ENCODE measurements at places on chromosomes 3 and 15.

- no peak for DNase-seq
Measured at GRCh38 chr15:91947293-91947679, 93.8 kb downstream of the SLCO3A1 start.

DNA sequence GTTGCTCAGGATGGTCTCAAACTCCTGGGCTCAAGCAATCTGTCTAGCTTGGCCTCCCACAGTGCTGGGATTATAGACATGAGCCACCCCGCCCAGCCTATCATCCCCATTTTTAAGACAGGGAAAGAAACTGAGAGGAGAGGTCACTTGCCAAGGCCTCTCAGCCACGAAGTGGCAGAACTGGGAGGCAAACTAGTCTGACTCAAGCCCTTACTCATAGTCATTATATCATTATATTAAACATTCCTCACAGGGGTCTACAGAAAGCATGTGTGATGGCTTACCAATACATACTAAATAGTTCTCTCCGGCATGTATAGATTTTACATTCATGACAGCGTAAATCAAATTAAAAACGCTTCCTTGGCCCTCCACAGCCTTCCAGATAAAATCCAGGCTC lies 62.0 kb upstream of the ZBTB38 start:
- DNase-seq: no peak

DNA sequence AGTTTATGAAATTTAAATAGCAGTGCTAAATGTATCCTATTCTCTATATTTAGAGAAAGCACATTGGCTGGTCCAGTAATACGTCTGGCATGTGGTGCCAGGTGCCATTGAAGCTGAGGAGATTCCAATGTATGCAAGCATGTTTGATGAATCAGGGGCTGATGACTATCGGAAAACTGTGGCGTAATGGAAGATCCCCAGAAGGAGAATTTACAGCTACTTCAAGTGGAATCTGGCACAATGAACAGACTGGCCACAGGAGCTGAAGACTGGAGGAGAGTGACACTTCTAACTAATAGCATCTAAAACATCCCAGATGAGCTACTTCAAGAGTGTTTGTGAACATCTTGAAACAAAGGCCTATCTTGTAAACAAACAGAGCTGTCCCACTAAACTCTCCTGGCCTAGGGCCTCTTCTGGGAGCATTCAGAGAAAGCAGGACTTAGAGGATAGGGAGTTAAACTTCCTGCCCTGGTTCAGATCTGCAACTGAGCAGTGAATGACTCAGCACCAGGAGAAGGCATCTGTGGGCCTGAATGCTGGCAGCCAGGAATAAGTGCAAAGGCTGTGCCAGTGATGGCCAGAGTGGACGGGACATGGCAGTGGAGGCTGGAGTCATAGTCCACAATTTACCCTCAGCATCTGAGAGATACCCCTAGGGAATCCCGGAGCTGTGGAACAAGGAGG lies 15.2 kb upstream of the ACTC1 start:
- no peak for DNase-seq

DNA sequence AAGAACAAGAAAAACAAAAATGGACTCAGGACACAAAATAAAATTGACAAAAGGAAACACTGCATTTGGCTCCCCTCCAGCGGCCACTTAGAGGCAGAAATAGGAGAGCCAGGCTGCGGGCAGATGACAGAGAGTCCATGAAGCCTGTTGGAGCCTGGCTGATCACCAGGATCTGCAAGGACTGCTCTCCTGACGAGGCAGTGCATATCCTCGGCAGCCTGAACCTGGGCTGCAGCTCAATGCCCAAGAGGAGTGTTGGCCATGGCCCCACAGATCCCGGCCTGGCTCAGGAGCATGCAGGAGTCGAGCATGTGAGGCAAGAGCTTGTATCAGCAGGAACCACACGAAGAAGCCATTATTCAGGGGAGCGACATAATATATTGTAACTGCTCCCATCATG lies 199.8 kb downstream of the STT3B start:
- no peak for DNase-seq

DNA sequence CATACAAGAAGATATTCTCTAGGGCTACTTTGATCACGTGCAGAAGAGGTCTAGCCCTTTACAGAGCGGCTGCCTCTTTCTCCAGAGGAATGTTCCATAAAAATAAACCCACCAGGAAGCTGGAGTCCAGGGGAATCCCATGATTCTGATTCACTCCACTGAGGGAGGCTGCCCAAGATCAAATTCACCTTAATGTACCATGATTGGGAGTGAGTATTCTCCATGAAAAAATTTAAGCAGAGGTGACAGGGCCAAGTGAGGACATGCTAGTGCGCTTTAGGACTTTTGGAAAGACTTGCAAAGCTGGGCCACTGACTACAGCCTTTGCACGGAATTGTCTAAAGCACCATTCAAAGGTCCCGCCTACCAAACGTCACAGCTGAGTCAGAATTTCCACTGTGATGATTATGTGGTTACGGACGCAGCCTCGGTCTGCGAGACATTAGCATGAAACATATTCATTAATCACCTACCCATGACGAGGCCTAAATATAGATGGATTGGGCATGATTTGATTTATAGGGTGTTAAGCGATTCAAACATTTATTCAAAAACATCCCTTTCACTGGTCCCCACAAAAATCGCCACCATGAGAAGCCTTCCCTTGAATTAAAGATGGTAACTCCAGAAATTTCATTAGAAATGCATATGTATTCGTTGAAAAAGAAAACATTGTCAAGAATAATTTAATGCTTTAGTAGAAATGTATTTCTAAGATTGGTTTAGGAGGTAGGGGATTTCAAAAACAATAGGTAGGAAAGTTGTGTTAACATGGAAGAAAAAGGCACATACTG lies 152.6 kb downstream of the GREM1 start:
- peak; percentile 18 for DNase-seq

DNA sequence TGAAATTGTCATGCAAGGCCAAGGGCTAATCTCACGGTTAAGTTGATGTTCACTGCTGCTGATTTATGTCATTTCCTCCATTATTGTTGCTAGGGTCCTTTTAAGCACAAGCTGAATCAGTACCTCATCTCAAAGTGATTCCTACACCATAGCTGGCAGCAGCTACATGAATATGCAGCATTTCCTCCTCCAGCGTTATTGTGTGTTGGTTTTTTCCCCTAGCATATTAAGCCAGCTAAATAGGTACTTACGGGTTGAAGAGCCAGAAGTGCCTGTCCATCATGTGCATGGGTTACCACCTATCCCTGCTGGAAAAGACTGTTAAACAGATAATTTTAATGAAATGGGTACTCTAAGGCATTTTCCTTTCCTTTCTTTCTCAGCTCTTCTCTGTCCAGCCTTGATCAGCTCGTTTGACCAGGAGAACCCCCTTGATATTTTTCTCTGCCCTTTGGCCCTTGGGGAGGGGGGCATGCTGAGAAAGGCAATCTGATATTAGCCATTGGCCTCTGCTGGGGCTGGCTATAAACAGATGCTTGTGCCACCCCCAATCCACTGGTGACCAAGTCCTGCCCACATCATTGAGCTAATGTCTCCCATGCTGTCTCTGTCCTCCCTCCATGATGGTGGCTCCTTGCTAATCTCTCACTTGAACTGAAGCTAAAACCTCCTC lies 115.6 kb upstream of the PLXNA1 start:
- no peak for DNase-seq

DNA sequence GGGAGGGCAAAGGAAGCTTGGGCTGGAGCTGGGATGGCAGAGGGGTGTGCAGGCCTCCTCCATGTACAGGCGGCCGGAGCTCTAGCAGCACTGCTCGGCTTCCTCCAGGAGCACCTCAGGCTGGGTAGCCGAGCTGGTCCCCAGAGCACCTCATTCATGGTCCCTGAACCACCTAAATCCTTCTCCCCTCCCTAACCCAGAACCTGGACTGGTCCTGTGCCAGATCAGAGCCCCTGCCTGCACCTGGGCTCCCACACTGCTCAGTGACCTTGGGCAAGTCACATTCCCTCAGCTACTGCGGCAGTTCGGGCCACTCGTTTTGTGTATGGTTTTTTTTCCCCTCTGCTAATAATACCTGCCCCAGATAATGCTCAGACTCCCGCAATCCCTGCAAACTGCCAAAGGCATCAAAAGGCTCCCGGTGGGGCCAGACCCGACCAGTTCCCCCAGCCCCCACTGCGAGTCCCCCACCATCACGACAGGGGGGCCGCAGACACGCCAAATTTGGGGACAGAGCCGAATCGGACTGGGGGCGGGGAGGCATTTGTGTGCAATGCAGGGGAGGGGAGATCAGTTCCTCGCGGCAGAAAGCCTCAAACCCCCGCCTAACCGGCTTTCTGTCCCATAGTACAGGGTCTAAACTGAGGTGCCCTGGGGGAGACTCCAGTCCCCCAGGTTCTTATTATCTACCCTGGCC lies 1.3 kb downstream of the SEMA7A start:
- no peak for DNase-seq

DNA sequence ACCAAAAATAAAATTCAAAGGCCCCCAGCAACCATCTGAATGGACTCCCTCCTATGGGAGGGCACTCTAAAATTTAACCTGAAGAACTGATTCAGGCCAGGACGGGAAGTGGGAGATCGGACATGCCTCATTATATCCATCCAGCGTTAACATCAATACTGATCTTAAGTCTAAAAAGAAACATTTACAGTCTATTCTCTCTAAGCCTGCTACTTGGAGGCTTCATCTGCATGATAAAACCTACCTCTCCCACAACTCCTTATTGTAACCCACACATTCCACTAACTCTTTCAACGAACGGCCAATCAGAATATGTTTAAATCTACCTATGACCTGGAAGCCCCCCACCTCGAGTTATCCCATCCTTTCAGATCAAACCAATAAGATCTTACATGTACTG lies 68.4 kb downstream of the HERC1 start:
- DNase-seq: no peak

DNA sequence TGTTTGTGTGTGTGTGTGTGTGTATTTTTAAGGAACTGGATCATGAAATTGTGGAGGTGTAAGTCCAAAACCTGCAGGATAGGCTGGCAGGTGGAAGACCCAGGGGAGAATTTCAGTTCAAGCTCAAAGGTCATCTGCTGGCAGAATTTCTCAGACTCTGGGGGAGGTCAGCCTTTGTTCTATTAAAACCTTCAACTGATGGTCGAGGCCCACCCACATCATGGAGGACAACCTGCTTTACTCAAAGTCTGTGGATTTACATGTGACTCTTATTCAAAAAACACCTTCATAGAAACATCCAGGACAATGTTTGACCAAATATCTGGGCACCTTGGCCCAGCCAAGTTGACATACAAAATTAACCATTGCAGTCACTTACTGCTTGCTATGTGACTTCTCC lies 157.2 kb downstream of the EDEM1 start:
- DNase-seq: no peak

GRCh38 chr3:57890874-57891273 lies 117.3 kb upstream of the FLNB start:
- DNase-seq: no peak

GRCh38 chr15:74799255-74799855 lies 13.3 kb upstream of the LMAN1L start:
- DNase-seq: no peak

- no peak for DNase-seq
Measured at GRCh38 chr3:31412832-31413231, 119.9 kb upstream of the STT3B start.

GRCh38 chr3:157370867-157371266 lies 65.8 kb upstream of the PTX3 start:
- DNase-seq: no peak

DNA sequence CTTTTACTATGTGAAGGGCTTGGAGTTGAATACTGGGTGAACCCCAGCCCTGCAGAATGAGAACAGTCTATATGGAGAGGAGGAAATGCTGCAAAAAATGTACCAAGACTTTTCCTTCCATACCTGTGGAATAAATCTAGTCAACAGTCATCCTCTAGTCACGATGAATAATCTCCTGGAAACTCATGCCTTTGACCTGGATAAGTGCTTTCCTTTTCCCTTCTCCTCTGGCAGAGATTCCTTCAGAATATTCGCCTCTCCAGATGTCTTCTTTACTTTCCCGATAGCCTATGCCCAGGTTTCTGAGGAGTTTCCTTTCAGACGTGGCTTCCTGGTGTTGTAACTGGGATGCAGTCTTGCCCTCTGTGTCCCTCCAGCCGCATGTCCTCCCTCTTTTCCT lies 28.1 kb downstream of the CCNL1 start:
- DNase-seq: no peak

DNA sequence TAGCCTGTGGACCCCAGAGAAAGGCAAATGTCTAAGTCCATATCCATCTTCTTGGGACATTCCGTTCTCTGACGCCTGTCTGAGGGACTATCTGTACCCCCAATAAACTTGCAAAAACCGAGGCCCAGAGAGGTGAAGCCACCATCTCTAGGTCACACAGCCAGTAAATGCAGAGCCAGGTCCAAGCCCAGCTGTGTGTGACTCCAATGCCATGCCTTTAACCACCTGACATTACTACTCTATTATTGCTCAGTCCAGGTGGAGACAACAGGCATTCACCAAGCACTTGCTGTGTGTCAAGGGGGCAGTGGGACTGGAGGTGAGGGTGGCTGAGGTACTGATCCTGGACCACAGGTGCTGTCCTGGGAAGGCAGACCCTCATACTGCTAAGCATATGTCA lies 25.4 kb downstream of the CYP8B1 start:
- no peak for DNase-seq

- DNase-seq: no peak
Measured at GRCh38 chr3:28923994-28924393, 356.9 kb upstream of the RBMS3 start.

GRCh38 chr3:187318819-187319616 lies 27.5 kb upstream of the MASP1 start:
- DNase-seq: peak; percentile 6

DNA sequence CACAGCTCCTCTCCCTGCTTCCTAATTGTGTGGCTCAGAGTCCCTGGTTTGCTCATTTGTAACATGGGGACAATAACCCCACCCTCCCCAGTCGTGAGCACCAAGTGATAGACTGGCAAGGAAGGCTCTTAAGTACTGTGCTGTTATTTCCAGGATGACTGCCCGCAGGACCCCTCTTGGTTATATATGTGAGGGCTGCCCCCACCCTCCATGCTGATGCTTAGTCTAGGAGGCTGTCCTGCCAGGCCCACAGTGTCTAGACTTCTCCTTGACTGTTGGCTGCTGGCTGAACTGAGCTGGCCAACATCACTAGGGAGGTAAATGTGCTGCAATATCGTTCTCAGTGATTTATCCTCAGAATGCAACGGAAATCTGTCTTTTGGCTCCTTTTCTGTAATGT lies 45.1 kb downstream of the RAB11A start:
- no peak for DNase-seq
